ENCODE measurements at places on chromosomes 1 and 21.
A peak's percentile ranks its signal among the peaks of the same experiment; 100 is the strongest.

DNA sequence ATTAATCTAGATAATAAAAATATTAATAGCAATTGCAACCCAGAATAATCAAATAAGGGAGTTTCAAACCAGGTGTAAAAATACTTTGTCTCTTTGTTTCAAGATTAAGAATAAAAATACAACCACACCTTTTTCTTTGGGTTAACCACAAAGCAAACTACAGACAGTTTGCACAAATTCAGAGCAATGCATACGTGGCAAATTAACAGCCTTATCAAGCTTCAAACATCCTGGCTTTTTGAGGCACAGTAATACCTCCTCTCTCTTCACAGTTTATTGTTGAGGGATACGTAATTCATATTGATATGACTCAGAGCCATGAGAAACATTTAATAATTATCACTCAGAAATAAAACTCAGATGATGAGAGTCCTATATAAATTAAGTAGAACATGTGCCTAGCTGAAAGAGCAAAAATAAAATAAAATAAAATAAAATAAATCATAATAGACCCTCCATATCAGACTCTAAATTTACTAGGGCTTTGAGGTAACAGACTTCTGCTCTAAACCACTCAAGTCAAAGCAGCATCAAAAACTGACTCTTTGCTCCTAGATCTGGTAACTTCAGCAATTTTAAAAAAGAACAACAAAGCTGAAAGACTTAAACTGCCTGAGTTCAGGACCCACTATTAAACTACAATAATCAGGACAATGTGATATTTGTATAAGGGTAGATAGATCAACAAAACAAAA is 11.4 kb downstream of the EDEM3 start:
- DNase-seq, result no peak

GRCh38 chr21:45970674-45971615 is 10.6 kb upstream of the COL6A1 start:
- no peak for DNase-seq

GRCh38 chr1:225412803-225413351 is 15.0 kb downstream of the LBR start:
- DNase-seq, result no peak

DNA sequence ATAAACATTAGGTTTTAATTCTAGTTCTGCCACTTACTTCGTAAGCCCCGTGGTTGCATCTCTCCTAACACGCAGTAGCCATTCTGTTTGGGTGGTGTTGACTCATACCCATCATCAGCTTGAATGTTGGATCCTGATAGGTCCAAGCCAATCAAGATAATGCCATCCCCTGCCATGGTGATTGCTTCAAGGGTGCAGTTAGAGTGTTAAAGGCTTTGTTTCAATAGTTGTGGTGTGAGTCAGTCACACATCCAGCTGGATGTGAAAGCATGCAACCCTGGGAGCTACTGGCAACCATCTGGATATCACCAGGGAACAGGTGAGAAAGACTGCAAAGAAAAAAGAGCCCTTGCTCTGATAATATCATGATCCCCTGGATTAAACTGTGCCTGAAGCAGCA is 69.1 kb downstream of the OMA1 start:
- DNase-seq, result no peak

DNA sequence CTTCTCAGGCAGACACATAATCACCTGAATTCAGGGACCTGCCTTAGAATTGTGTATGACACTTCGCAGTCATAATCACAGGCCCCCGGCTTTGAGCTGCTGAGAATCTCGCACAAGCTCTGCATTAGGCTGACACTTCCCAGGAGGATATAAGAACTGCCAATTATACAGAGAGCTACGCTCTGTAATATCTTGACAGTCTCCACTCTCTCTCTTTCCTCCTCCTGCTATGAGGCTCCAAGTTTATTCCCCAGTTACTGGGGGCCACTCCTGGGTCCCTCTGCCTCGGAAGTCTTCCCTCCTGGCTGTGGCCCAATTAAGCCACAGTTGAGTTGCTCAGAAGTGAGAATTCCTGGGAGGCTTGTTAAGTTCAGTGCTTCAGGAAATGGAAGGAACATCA is 42.7 kb downstream of the EBNA1BP2 start:
- DNase-seq, result no peak

DNA sequence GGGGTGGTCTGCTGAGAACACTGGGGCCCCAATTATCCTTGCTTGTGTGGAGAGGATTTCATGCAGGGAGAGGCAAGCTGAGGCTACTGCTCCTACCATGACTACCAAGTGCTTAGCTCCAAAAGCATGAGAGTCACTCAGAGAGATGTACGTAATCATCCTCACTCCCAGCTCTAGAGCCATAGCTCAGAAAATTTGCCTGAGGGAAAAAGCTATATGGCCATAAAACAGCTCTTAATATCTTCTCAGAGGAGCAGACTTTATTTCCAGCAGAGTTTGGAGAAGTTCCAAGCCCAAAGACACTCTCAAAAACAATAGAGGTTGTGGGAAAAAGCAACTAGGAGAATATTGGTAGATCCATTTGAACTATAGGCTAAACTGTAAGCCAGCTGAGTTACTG is 106.4 kb upstream of the PBX1 start:
- no peak for DNase-seq

- no peak for DNase-seq
These were observed 8.9 kb upstream of the FMO3 start for GRCh38 chr1:171081763-171082201.

DNA sequence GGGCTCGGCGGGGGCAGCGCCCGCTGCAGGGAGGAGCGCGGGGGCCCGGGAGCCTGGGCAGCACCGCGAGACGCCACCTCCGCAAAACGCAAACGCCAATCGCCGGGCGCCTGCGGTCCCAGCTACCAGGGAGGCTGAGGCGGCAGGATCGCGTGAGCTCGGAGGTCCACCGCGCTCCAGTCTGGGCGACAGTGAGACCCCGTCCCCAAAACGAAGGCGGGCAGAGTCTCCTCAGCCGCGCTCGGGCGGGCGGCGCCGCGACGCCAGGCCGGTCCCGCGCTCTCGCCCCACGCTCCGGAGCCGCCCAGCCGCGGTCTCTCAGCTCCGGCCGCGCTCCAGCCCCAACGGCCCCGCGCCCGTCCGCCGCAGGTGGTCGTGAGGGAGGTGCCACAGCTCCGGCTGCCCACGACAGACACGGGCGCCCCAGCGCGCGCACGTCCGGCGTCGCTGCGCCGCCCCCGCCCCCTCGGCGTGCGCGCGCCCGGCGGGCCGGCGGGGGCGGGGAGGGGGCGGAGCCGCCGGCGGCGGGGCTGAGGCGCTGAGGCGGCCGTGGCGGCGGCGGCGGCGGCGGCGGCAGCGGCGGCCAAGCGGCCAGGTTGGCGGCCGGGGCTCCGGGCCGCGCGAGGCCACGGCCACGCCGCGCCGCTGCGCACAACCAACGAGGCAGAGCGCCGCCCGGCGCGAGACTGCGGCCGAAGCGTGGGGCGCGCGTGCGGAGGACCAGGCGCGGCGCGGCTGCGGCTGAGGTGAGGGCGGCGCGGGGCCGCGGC is at the start of gene ADARB1:
ADARB1 (plus strand) TSS at position 533 of the 770 bp plus-strand sequence. CDS start 97,077 bp downstream, outside the sequence.
- peak; percentile 26 for DNase-seq

GRCh38 chr1:20723159-20723536 is 5.3 kb upstream of the KIF17 start:
- DNase-seq, result no peak

GRCh38 chr1:100178091-100178490 is at the start of gene LRRC39:
Gene LRRC39, minus strand, starts transcription at chr1:100178256. Its CDS starts 9,740 bp downstream, at chr1:100168516.
- no peak for DNase-seq

GRCh38 chr1:109619576-109620400 is at the start of the genes AMPD2 and GNAT2:
Gene AMPD2, plus strand, starts transcription at chr1:109619837. Its CDS starts 1,339 bp downstream, at chr1:109621176.
Gene GNAT2, minus strand, starts transcription at chr1:109619616. Its CDS starts 6,746 bp downstream, at chr1:109612870.
- DNase-seq, result peak; percentile 80

DNA sequence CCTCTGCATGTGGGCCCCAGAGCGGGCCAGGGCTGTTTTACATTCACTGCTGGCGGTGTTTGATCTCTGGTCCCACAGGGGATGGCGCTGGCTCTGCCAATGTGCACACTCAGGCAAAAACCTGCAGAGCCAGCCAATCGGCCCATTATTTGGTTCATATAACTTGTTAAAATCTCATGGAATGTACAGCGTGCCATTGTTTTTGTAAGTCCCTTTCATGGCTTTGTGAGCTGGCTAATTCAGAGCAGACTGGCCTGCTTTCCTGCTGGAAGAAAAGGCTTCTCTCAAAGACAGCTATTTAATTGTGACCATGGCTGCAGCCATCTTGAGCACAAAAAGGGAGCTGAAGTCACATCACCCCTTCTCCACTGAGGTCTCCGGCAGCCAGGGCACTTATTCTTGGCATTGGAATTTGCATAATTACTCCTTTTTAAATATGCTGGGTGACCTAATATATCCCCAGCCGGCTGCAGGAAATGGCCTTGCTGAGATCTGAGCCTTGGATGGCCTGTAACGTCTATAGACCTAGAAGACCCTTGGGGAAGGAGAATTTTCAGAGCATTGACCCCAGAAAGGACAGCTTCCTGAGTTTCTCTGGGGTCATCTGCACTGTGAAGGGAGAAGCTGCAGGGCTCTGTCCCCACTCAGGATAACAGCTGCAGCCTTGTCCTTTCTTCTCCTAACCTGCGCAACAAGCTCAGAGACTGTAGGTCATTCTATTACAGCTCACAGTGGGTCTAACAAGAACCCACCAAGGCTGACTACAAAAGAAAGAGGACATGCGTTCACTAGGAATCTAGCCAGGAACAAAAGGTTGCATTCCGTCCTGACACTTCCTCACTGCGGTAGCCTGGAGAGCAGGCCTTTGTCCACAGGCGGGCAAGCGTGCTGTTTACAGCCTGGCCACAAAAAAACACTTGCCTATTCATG is 45.8 kb downstream of the BCAR3 start:
- DNase-seq, result no peak

- no peak for DNase-seq
These were observed 3.4 kb downstream of the KDM4A start for GRCh38 chr1:43653339-43653738.

DNA sequence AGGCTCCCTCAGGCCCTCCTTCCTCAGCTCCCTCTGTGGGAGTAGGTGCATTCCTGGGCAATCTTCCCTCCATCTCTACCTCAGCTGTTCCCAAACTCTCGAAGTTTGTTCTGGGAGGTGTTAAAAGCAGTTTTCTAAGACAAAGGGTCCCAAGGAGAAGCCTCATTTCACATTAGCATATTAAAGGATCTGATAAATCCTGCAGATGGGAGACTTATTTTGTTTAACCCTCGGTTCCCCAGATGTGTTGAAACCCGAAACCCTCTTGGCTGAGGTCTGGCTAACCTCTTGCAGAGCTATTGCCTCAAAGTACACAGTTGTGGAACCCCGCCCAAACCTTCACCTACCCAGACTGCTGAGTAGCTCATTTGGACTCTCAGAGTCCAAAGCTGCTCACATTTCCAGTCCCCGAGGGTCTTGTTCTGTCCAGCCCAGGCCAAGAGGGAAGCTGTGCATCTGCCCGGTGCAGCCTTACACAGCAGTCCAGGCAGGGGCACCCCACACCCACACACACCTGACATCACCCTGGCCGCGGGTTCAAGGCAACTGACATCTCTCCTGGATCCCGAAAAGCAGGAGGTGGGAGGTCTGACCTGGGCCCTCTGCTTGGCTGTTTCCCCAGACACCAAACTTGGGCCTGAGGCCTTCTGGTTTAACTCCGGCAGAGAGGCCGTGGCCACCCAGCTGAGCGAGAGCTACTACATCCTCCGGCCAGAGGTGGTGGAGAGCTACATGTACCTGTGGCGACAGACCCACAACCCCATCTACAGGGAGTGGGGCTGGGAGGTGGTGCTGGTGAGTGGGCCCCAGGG is 19.5 kb upstream of the SELENON start:
- DNase-seq, result no peak

- peak; percentile 69 for DNase-seq
These were observed 97.4 kb upstream of the GFI1 start for GRCh38 chr1:92583821-92584760.

DNA sequence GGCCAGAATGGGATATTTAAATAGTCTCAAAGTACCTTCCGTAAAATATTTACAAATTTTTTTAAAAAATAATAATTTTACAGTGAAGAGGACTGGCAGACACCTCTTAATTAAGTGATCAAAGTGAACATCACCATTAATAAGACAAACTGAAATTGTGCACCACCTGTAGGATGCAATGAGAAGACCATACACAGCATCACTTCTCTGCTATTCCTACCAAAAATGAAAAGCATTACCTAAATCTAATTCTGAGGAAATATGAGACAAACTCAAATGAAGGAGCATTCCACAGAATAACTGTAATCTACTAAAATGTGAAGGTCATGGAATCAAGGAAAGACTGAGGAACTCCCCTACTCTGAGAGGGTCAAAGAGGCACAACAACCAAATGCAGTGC is 68.2 kb upstream of the PRDX6 start:
- no peak for DNase-seq

GRCh38 chr1:235139315-235139714 is 10.7 kb upstream of the TOMM20 start:
- no peak for DNase-seq

GRCh38 chr1:86636898-86637297 is 67.5 kb upstream of the SH3GLB1 start:
- no peak for DNase-seq

DNA sequence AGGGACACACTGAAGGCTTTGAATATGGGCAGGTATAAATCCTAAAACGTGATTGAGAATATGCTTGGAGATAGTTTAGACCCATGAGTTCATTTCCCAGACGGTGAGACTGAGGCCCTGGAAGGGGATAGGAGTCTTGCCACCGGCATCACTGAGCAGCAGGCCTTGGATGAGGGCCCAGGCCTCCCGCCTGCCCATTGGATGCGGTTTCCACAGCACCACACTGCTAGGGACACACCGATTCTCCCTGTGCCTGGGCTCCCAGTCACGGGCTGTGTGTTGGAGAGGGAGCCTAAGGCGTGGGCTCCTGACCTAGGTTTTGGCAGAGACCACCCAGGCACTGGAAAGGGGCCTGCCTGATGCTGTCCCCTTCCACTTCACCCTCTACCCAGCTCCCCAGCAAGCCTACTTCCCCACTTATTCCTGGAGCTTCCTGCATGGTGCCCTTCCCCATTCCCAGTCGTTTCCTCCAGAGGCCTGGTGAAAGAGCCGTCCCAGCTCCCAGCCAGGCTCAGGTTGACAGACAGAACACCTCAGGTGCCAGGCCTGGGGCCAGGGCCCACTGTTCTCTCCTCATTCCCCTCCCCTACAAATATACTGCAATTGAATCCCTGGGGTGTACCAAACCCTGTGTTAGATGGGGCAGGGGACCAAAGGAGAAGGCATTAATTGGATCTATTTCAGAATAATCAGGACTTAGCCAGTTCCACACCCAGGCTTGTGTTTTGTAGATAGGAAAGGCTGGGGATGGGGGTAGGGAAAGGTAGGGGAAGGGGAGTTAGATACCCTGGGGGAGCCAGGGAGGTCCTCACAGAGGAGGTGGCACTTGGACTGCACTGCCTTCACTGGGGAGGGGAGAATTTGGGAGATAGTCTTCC is 3.4 kb downstream of the FOXO6 start:
- DNase-seq, result no peak

- no peak for DNase-seq
These were observed 23.2 kb upstream of the TMEM222 start for GRCh38 chr1:27298632-27299384.

GRCh38 chr21:25425156-25425555 is 182.1 kb downstream of the MRPL39 start:
- DNase-seq, result no peak

- peak; percentile 78 for DNase-seq
These were observed 65.1 kb downstream of the GADD45A start for GRCh38 chr1:67749844-67750690.

GRCh38 chr1:170367615-170368014 is 164.4 kb upstream of the GORAB start:
- no peak for DNase-seq

Measured in RCC 7860 (cell line).